GM12892 (cell line): ENCODE measurements at places on chromosomes 3 and 15.

DNA sequence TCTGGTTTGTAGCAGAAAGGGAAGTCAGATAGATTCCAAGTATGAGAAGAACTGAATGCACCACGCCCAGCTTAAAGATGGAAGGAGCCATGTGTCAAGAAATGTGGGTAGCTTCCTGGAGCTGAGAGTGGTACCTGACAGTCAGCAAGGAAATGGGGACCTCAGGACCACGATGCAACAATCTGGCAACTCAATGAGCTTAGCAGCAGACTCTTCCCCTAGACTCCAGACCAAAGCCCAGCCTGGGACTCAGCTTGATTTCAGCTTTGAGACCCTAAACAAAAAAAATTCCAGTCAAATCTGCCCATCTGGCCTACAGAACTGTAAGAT, 24.4 kb downstream of the MIX23 start:
- no peak for DNase-seq

GRCh38 chr3:71372911-71373637, 210.5 kb downstream of the FOXP1 start:
- DNase-seq: no peak

DNA sequence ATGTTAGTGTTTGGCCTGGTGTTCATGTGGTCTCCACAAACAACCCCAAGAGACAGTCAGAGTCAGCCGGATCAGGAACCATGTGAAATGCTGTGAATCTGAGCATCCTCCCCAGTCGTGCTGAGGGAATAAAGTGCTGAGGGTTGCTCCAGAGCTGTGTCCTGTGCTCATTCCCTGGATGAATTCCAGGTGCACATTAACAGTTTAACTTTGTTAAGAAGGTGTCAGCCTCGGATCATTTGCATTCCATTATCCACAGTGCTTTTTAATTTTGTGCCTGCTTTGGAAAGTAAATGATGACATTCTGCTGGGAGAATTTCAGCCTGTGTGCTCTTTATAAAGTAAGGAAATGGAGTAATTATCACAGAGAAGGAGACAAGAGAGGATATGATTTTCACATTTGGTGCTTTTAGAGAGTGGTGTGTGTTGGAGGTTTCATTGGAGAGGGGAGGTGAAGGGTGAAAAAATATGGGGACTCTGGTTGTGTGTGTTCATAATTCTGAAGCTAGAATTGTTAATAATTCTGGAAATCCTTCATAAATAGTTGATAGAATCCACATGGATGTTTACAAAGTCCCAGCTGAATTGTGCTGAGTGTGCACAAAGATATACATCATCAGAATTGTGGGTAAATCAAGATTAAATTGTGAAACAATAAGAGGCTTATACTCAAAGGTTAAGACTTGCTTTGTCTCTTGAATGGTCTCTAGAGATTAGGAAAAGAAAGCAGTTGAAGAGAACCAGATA, 621.4 kb downstream of the AGBL1 start:
- no peak for DNase-seq

- DNase-seq: no peak
Measured at GRCh38 chr3:13536432-13536831, 12.5 kb upstream of the FBLN2 start.

- DNase-seq: no peak
Measured at GRCh38 chr3:27575499-27575898, 91.3 kb upstream of the SLC4A7 start.

DNA sequence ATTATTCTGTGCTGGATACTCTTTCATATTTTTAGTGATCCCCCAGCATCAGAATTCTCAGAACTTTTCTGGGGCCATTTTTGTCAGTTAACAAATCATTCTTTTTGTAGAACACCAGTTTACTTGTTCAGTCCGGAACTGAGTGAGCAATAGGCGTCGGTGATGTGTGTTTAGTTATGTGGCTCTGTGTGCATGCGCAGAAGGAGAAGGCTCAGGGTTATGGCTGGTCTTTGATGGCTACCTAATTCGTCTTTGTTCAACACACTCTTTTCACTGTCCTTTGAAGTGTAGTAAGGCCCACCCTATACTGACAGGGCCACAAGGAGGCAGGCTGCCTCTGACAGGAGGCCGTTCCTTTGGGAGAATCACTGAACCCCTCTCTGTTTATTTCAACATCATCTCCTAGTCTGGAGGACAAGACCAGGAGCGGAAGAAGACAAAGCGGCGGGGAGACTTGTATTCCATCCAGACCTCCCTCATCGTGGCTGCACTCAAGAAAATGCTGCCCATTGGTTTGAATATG, 158.2 kb upstream of the CHRM5 start:
- no peak for DNase-seq

GRCh38 chr15:86892774-86893449, 813.2 kb downstream of the AGBL1 start:
- DNase-seq: no peak

DNA sequence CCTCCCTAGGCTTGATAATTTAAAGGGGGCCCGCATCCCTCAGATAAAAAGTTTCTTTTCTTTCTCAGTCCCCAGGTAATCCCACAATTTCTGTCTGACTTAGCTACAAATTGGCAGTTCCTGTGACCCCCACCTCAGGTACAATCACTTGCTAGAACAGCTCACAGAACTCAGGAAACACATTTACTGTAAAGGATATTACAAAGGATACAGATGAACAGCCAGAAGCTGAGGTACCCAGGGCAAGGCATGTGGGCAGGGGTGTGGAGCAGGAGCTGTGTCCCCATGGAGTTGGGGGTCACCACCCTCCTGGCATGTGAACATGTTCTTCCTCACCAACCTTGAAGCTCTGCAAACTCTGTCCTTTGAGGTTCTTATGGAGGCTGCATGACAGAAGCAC, 73.8 kb downstream of the CMTM8 start:
- DNase-seq: no peak

- no peak for DNase-seq
Measured at GRCh38 chr3:114697401-114697800, 403.6 kb downstream of the TIGIT start.

GRCh38 chr3:7392206-7392605, 531.3 kb downstream of the GRM7 start:
- DNase-seq: no peak

GRCh38 chr3:126912027-126912422, 70.9 kb upstream of the PLXNA1 start:
- DNase-seq: no peak

GRCh38 chr15:98855067-98855814, 152.4 kb downstream of the PGPEP1L start:
- DNase-seq: no peak

DNA sequence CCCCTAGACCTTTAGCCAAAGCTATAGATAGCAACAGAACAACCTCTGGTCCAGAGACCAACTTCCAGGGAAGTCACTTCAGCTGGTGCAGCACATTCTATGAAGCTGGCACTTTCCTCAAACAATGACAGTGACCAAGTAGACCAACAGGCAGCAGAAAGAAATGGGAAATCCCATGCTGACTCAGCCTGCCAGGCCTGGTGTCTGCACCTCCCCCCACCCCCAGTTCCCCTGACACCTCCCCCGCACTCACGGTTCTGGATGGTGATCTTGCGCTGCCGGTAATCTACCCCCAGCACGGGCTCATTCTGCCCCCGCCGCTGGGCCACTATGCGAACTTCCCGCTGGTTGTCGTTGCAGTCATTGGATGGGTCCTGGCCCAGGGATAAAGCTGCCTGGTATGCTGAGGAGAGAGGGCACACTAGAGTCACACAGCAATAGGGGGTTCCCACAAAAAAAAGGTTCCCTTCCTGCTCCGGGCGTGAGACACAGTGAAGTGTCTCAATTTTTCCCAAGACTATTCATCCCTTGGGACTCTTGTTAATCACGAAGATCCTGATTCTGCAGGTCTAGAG, 17.0 kb downstream of the ILDR1 start:
- DNase-seq: no peak

- DNase-seq: peak; percentile 64
Measured at GRCh38 chr3:126083511-126083912, 412 bp downstream of the SLC41A3 start.

DNA sequence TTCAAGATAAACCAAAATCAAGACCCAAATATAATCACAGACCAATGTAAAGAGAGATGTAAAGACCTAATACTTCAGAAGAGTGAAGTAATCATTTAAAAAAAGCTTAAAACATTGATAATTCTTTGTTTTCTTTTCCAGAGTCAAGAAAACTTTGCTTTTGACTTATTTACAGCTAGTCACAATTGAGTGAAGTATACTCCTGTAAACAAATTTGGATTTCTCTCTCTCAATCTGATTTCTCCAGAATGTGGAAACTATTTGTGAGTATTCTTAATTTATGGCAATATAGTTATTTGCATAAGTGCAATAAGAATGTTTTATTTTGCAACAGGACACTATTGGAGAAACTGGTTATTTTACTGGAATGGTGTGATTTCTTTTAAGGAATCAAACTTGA, 43.7 kb upstream of the ZBTB20 start:
- DNase-seq: no peak

GRCh38 chr15:78084449-78084750, 6.9 kb upstream of the TBC1D2B start:
- DNase-seq: no peak

DNA sequence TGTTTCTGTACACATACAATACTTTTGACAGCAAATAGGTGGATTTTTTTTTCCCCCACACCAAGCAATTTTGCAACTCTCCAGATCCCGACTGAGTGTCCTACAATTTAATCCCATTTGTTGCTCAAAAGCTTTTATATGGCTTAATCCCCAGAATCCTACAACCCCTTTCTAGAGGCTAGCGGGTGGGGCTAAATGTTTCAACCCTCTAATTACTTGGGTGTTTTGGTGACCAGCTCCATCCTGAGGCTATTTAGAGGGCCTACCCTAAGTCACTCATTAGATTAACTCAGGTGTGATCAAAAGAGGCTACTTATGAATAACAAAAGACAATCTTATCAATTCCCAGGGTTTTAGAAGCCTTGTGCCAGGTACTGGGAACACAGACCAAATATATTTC, 21.0 kb upstream of the FBXL2 start:
- DNase-seq: no peak

DNA sequence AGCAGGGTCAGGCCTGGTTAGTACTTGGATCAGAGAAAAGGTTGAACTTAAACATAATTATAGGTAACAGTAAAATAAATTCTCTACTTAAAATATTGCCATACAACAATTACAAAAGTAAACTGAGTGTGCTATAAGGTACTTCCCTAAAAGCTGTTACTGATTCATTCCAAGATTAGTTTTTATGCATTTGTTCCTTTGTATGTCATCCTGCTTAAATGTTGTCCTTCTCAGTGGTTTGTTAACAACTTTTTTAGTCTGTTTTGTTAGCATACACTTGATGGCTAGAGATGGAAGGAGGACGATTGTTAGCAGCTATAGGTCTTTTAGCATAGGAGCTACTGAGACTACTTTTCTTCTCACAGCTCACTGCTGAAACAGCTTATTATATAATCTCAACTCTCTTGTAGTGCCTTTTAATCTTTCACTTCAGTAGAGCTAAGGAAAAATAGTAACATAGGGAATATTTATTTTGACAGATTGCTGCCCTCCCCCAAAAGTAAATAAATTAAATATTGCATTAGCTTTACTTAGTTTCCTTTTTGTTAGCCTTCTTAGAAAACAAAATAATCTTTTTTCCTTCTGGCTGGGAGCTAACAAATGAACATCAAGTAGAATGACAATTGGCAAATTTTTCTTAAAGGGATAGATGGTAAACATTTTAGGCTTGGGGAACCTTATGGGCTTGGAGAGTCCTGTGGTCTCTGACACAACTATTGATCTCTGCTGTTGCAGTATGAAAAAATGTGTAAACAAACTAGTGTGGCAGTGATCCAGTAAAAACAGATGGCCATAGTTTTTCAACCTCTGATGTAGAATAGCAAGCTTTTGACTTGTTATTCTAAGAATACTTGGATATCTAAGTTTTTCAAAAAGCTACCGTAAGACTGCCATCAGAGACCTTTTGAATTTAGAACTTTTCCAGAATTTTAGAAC, 39.5 kb downstream of the USP8 start:
- no peak for DNase-seq

DNA sequence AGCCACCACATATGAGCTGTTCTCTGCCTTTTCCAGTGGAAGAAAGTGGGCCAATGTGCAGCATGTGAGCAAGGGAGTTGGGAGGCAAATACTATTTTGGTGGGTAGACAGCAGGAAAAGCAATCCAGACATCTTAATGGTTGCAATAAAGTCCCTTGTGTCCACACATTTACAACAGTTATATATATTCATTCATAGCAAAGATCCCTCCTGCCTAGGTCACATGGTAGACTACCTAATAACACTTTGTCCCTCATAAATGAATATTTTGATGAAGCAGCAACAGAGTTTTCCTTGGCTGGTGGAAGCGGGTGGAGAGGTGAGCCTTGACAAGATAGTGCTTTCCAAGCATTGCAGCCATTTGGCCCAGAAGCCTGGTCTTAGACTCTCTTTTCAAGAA, 6.2 kb upstream of the NSMCE3 start:
- DNase-seq: no peak

- DNase-seq: no peak
Measured at GRCh38 chr3:153285194-153285641, 123.2 kb downstream of the RAP2B start.

DNA sequence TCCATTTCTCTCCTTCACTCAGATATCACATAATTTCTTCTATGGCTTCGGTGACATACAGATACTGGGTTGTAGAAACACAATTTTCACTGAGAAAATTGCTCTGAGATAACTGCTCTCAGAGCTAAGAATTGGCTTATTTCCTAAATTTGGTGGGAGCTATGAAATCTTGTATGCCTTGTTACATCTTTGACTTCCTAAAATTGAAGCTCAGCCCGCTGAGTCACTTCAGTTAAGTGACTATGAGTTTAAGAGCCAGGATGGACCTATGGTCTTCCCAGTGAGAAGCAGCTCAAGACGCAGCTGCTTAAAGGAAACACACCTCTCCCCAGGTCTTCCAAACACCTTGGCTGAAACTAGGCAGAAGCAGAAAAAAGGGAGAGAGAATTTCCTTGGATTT, 56.4 kb downstream of the EFHB start:
- no peak for DNase-seq

DNA sequence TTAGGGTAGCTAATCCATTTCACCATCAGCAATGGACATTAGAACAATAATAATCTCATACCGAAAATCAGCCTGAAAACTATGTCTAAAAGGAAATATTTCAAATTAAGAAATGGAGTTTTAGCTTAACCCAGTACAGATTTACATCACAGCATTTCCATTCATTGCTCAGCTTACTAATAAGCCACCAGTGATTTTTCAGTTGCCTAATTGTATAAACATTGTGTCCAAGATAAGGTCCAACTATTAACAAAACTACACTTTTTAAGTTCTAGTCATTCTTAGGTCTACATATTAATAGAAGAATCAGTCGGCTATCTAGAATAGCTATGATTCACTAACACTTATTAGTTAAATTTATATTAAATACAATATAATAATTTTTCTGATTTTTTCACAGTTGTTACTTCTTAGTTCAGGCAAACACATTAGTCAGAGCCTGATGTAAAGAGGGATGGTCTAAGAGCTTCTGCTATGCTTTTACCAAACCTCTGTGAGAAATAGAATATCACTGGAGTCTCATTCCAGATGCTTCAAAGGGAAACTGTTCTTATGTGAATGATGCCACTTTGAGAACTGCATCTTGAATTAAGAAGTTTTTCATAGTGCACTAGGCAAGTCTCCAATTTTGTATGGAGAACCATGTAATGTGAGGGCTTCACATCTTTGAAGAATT, 74.1 kb downstream of the CMSS1 start:
- no peak for DNase-seq
